ENCODE measurements at places on chromosomes 6 and 20.

GRCh38 chr6:139433631-139434419 lies 59.4 kb upstream of the CITED2 start:
- DNase-seq, result no peak

- no peak for DNase-seq
These were observed 15.4 kb upstream of the IL22RA2 start for GRCh38 chr6:137188855-137189254.

DNA sequence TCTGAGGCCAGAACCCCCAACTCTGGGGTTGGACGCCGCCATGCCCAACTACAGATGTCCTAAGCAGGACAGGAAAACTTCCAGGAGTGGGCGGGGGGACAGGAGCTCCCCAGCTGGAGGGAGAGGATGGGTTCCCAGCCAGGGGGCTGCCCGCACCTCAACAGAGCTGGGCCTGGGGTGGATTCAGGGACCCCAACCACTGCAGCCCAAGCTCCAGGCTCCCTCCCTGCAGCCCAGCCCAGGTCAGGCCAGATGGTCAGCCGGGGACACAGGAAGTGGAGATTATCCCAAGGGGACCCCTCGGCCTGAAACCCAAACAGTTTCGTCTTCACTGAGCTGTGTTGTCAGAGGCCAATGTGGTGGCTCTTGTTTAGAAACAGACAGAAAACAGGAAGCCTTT lies 9.4 kb downstream of the LAMA5 start:
- no peak for DNase-seq

- DNase-seq, result no peak
These were observed 93.3 kb downstream of the EDN1 start for GRCh38 chr6:12383448-12383847.

GRCh38 chr6:74734901-74735300 lies 471.0 kb downstream of the COL12A1 start:
- DNase-seq, result no peak

- DNase-seq, result no peak
These were observed 38.8 kb downstream of the HLA-F start for GRCh38 chr6:29762051-29762450.

GRCh38 chr20:3239867-3240775 lies 1.1 kb upstream of the SLC4A11 start:
- DNase-seq, result no peak

DNA sequence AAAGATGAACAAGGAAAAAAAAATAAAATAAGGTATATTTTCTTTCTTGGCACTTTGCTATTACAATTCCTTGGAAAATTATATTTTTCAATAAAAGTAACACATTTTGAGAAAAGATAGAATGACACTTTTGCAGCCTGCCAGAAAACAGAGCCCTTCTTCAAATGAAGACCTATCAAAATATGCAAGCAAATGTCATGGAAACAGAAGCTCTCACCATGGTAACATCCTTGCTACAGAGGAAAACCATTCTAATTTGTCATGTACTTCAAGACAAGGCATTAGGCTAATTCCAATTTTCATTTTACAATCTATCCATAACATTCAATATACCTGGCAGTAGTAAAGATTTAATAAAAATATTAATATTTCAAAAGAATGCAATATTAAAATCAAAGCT lies 177.9 kb downstream of the RNGTT start:
- DNase-seq, result no peak

GRCh38 chr6:162258647-162259046 lies 468.9 kb downstream of the PRKN start:
- DNase-seq, result no peak

GRCh38 chr6:128456510-128457230 lies 63.7 kb downstream of the PTPRK start:
- no peak for DNase-seq

Measured in fibroblast of skin of left biceps (primary cell).